ENCODE measurements at places on chromosomes 12 and 14.

DNA sequence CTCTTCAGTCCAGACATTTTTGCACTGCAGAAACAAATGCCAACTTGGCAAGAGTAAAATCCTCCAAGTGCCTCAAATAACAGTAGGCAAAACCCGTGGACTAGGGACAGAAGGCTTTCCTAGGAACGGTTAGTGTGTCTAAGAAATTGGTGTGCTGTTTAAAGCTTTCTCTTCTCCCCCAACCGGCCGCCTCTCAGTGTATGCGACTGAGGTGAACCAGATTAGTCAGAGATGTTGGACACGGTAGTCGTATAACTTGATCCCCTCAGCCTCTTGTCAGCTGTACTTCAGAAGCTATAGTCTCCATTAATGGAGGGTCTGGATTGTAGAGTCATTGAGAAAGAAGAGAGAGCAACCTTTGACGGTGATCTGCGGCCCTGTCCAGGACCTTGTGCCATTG, 21.7 kb downstream of the PPFIBP1 start:
- no peak for DNase-seq

GRCh38 chr14:95835121-95835730, 41.4 kb upstream of the TUNAR start:
- no peak for DNase-seq

- DNase-seq: no peak
Observed at GRCh38 chr12:19719672-19720071, 280.4 kb downstream of the AEBP2 start.

DNA sequence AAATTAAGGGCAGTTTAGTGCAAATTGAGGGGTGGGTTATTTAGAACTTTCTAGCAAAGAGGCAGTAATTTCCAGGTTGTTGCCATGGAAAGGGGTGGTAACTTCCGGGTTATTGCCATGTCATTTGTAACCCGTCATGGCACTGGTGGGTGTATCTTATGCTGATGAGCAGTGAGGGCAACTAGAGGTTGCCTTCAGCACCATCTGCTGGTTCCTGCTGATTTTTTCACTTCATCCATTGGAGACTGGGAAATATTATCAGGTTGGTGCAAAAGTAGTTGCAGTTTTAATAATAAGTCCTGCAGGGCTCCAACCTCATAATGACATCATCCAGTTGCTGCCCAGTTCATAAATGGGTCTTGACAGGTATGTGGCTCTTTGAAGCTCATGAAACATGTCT, 24.4 kb upstream of the SERPINA4 start:
- no peak for DNase-seq

DNA sequence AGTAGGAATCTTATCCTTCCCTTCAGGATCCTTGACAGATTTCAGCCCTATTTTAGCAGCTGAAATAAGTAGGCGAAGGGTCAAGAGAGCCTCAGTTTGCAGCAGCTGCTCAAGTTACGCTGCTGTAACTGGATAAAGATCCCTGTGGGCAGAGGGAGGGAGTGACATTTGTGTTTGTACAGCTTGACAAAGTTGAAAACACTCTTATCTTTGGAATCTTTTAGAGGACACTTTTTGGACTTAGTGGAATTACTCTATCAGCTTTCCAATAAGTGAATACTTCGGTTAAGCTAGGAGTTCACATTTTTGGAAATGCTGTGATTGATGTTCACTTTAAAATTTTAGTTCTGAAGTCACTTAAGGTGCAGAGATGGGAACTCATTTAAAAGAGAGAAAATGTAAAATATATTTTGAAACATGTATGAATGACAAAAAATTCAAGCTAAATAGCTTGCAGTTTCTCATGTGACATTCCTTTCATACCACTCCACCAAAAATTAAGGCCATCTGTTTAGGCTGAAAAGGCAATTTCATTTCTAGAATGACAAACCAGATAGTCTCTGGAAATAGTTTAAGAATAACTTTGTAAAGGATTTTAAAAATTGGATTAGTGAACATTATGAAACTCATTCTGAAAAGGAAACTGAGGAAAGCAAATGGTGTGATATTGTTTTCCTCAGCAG, 55.2 kb downstream of the SLC38A4 start:
- DNase-seq: no peak

DNA sequence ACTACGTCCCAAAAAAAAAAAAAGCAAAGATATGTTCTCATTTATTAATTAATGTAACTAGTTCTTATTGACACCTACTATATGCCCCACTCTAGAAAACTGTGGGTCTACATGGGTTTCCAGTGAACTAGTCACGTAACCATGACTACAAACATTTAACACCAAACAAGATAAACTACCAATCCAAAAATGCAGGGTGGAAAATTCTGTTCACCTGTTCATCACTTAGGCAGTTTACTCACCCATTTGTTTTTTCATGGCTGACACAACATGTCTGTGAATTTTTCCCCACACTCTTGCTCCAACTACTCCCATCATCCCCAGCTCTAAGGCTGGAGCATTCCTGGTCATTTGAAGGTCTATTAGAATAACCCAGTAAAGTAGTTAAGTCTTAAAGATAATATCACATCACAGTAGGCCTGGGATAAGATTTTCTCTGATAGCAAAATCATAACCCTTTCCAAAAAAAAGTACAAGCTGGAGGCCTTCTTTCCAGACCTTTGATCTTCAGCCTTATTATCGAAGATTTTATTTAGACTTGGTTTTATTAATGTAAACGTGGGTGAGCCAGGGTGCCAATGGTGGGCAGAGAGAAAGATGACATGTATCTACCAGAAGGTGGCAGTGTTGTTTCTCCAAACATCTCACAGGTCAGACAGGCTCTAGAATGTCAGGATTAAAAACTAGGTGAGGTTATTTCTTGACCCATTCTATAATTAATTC, 61.6 kb upstream of the DAAM1 start:
- DNase-seq: no peak

GRCh38 chr12:122190842-122191668, 8.1 kb downstream of the LRRC43 start:
- DNase-seq: no peak

DNA sequence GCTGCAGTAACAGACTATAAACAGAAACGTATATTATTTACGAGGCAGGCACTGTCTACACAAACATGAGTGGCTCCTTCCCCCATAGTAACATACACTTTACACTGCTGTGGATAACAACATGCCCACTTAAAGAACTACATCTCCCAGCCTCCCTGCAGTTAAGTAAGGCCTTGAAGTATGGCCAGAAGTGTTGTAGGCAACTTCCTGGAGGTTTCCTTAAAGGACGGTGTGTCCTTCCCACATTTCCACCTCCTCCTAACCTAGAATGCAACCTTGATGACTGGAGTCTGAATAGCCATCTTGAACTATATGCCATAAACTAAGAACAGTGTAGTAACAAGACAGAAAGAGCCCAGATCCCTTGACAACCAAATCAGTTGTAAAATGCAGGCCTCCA, 20.3 kb downstream of the MED13L start:
- DNase-seq: no peak

GRCh38 chr12:10543499-10543898, 37.8 kb downstream of the EIF2S3B start:
- DNase-seq: no peak

GRCh38 chr14:96648506-96649326, 146.5 kb downstream of the PAPOLA start:
- DNase-seq: no peak

- DNase-seq: no peak
Observed at GRCh38 chr12:79252358-79253075, 387.9 kb downstream of the SYT1 start.

- DNase-seq: no peak
Observed at GRCh38 chr12:131074221-131075083, 120.7 kb downstream of the ADGRD1 start.

- no peak for DNase-seq
Observed at GRCh38 chr12:130916241-130916911, 37.3 kb upstream of the ADGRD1 start.

GRCh38 chr12:113880326-113880725, 85.8 kb downstream of the RBM19 start:
- DNase-seq: no peak

- no peak for DNase-seq
Observed at GRCh38 chr12:51017452-51017851, 8.7 kb downstream of the SLC11A2 start.

DNA sequence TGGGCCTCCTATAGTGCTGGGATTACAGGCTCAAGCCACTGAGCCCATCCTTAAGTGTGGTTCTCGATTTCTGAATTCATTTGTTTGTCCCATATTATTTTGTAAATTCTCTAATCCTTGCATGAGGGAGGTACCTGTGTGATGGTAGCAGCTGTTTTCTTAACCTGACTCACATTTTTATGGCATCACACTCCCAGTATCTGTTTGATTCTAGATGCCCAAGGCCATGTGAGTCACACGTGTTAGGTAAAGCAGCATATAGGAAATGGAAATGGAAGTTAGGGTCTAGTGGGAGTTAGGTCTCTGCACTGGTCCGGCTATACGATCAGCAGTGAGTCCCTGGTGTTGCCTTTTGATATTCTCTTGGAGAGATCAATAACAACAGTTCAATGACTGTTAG, 198.1 kb downstream of the ERC1 start:
- no peak for DNase-seq

- peak; percentile 86 for DNase-seq
Observed at GRCh38 chr14:93949511-93950075, 22.4 kb downstream of the FAM181A start.

GRCh38 chr12:103431387-103431786, 64.4 kb downstream of the C12orf42 start:
- DNase-seq: no peak

DNA sequence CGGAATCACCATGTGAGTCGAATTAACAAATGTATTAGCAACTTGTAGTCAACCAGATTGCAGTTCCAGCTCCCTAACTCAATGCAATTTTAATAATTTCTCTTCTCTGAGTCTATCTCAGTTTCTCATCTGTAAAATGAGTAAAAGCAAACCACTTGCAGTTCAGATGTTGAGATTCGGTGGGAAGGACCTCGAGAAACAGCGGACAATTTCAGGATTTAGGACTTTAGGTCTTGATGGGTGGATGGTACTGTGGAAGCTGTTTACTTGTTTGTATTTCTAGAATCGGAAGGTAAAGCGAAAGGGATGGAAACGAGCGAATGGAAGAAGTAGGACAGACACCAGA, 510 bp upstream of the TTC8 start:
- no peak for DNase-seq

DNA sequence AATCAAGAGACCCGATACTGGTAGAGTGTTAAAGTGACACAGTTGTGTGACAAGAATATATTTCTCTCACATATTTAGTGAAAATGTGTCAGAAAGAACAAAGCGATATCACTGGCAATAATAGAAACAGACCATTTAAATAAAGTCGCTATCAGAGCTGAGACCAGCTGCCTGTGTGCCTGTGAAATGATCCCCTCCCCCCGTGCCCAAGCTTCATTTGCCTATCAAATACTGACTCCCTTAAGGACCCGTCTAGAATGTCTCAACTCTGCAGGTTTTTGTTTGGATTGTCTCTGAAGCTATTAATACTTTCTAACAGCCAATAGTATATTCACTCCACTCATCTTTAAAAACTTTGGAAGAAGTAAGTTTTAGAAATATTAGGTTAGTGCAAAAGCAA, 98.9 kb downstream of the EGLN3 start:
- DNase-seq: no peak

DNA sequence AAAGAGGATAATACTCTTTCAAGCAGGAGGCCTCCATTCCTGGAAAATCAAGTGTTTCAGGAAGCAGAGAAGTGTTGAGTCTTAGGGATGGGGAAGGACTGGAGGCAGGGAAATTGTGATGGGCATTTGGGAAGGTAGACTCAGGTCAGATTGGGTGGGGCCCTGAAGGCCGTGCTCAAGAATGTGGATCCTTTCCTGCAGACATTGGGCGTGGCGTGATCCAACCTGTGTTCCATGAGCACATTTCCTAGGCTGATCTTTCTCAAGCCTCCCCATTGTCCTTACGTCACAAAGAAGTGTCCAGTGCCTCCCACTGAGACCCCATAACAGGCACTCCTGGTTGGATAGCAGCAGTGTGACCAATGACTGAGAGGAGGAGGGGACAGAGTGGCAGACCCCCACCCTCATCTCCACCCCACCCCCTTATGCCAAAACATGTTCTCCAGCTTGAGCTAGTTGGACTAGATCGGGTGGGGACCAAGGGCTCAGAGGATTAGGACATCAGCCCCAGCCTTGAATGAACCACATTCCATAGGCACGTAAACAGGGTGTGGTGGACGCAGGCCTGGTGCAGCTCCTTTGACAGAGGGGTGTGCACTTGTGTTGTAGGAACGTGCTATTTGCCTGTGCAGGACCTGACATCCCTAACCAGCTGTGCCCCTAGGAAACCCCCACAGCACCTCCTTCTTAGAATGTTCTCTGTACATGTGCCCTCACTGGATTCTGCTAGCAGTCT, 76.8 kb downstream of the TTC9 start:
- DNase-seq: no peak

GRCh38 chr14:50906326-50907065, 34.6 kb downstream of the ABHD12B start:
- DNase-seq: no peak

DNA sequence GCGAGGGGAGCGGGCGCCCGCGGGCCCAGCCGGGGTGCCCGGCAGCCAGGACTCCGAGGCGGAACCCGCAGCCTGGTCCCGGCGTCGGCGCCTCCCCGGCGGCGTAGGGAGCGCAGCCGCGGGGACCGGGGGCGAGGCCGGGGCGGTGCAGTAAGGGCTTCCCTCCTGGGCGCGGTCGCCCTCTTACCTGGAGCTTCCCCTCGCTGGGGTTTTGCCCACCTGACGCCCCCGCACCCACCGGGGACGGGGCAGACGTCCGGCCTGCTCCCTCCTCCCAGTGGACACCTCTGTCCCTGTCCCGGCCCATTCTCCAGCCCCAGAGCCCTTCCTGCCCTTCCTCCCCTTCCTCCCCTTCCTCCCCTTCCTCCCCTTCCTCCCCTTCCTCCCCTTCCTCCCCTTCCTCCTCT, 413 bp upstream of the TUBA1C start:
- DNase-seq: no peak

DNA sequence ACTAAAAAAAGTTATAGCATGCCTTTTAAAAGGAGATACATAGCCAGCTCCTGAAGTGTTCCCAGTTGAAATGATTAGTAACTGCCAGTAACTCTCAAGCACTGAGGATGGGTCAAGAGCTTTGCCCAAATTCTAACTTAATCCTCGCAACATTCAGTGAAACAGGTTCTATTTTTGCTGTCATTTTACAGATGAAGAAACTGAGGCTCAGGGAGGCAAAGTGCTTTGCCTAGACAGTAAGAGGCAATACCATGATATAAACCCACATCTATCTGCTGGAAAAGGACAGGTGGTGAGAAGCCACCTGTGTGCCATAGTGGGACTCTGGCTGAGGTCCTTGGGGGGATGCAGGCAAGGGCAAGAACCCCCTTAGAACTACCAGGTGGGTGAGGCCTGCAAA, 8.8 kb downstream of the TESC start:
- DNase-seq: no peak

- no peak for DNase-seq
Observed at GRCh38 chr12:54216797-54217661, 28.2 kb upstream of the SMUG1 start.

GRCh38 chr14:84520711-84521338, 1009.1 kb upstream of the FLRT2 start:
- DNase-seq: no peak
